ENCODE measurements at places on chromosomes 2 and 18.

DNA sequence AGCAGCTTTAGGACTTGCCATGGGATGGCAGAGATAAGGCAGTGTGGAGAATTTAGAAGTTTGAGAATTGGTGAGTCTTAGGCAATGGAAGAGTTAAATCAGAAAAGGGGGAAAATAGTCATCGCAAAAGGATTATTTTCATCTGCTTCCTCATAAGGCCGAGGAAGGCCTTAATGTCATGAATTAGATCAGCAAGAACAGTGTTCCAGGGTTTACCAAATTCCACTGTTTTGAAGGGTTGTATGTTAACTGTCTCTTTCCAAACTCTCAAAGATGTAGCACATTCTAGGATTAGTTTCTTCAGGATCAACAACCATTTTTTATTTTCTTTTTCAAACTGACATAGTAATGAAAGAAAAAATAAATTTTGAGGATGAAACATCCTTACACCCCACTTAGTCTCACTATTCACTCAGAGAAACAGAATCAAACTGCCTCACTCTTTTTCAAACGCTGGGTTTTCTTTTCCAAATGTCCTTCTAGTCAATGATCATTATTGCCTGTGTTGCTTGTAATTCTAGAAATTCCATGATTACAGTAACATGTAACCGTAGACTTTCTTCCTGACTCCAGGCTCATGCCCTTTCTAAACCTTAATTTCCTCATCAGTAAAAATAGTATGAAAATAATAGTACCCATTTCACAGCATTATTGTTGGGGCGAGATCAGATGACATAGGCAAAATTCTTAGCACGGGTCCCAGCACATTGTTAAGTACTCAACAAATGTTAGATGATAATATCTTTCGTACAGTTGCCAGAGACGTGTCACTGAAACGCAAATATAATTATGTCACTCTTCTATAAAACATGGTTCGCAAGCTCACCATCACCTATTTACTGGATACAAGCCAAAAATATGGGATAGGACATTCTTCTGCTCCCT, 23.6 kb downstream of the ZEB2 start:
- DNase-seq = peak; percentile 62

GRCh38 chr2:109448946-109449788, 164.6 kb downstream of the SEPTIN10 start:
- DNase-seq = peak; percentile 29

- DNase-seq = peak; percentile 52
Observed at GRCh38 chr18:22032392-22032961, 136.9 kb upstream of the GATA6 start.

- peak; percentile 24 for DNase-seq
Observed at GRCh38 chr2:44715671-44716081, 225.8 kb upstream of the SIX3 start.

DNA sequence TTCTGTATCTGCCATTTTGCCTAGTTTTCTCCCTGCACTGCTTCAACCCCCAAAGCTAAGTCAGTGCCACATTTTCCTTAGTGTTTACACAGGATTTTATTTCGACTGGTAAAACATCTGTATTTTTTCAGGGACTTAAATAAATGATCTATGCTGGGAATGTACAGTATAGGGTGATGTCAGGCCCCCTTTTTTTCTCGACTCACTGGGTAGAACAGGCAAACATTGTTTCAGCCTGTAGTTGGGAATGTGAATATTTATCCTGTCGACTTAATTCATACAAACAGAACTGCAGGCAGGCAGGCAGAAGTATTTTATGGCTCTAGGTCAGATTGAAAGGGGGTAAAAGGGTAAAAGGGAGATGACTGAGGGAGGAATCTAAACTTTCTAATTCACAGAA, 123.5 kb upstream of the ZFP36L2 start:
- DNase-seq = peak; percentile 57

Data from lung (tissue), 17 donors.